ENCODE measurements at places on chromosomes 13 and 19.

GRCh38 chr19:7658219-7658686 lies 10.6 kb upstream of the RETN start:
- no peak for DNase-seq

DNA sequence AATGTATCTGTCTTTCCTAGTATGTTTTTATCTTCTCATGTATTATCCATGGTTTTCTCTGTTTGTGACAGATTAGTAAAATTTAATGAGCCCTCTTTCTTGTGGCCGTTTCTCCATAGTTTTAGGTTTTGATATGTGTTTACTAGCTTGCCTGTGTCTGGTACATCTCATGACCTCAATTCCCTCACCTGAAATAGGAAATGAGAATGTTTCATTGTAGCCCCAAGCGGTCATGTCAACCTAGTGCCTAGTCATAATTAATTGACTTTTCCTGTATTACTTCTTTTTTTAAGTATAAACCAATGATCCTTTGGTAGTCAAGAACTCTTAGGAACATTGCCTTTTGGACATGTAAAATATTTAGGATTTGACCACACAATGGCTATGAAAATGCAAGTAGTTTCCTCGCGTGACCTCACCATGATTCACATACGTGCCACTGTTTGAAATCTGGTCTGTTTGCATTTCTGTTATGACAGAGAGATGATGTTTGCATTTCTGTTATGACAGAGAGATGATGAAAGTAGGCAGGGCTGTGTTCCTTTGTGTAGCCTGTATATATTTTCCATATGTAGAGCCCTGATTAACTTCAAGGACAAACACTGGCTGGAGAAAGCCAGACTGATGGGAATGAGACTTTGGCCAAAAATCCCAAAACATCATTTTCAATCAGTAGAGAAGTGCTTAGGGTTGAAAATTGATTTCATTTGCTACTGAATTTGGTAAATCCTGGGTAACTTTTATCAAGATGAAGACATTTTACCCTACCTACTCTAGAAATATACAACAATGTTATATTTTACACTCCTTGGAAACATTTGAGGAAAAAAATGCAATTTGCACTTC lies 104.8 kb downstream of the TNFRSF19 start:
- DNase-seq: no peak

DNA sequence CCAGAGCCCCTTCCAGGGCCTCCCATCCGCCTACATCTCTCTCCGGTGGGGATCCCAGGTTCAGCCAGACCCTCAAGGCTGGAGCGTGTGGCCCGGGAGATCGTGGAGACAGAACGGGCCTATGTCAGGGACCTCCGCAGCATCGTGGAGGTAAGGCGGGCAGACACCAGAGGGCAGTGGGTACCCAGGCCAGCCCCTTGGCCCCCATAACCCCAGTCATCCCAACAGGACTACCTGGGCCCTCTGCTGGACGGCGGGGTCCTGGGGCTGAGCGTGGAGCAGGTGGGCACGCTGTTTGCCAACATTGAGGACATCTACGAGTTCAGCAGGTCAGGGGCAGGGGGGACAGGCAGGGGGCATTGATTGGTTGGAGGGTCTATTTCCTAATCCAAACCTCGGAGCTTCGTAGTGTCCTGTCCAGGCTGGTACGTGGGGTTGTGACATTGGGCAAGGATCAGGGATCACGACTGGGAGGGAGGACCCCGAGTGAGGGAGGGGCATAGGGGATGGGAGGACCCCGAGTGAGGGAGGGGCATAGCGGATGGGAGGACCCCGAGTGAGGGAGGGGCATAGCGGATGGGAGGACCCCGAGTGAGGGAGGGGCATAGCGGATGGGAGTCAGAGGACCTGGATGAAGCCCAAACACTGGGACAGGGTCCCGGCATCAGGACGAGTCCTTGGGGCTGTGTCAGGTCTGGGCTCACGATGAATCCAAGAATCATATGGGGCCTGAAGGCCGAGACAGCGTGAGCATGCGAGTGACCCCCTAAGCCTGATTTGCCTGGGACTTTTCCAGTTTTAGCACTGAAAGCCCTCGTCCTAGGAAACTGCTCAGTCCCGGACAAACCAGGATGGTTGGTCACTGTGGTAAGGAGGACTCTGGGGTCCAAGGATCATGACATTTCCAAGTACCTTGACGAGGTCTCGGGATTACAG lies 2.9 kb downstream of the PLEKHG2 start:
- no peak for DNase-seq

- no peak for DNase-seq
These were observed 113.7 kb upstream of the OXGR1 start for GRCh38 chr13:97107815-97108529.

GRCh38 chr19:32526895-32527294 lies 54.1 kb upstream of the PDCD5 start:
- no peak for DNase-seq

GRCh38 chr13:72205773-72206172 lies 338.8 kb upstream of the DACH1 start:
- DNase-seq: no peak

- peak; percentile 43 for DNase-seq
These were observed 4.2 kb downstream of the LIPE start for GRCh38 chr19:42422901-42423461.

DNA sequence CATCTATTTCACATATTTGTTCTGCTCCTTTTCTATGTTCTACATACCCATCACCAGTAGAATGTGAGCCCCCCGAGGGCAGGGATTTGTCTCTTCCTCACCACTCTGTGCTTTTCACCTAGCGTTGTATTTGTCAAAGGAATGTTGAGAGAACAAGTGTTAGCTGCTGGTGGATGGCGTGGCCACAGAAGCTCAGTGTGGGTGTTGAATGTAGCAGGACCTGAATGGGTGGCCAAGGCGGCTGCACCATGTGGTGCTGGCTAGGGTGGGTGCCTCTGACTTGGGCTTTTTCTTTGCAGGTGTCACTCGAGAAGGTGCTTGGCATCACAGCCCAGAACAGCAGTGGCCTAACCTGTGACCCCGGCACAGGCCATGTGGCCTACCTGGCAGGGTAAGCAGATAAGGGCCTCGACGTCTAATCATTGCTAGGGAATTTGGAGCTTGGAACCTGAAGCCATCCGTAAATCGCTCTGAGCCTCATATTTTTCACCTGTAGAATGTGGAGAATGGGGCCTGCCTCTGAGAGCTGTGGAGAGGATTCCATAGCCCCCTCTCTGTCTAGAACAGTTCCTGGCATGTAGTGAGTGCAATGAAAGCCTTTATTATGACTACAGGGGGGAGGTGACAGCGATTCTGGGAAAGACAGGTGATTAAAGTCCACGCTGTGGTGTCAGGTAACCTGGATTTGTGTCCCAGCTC lies 3.9 kb downstream of the WDR62 start:
- no peak for DNase-seq

GRCh38 chr13:91166714-91167511 lies 180.6 kb upstream of the MIR17HG start:
- DNase-seq: no peak

DNA sequence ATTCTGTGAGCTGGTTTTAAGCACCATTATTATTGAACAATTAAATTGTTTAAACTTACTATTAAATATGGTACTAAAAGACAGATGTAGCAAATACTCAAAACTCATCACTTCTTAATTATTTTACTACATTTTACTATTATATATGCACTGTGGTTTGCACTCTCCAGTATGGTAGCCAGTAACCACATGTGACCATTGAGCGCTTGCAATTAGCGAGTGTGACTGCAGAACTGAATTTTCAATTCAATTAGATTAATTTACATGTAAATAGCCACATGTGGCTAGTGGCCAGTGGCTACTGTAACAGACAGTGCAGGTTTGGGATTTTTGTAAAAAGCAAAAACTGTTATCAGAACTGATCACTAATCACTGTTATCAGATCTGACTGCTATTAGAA lies 208.2 kb upstream of the SOX21 start:
- no peak for DNase-seq

- no peak for DNase-seq
These were observed 333.9 kb downstream of the MYO16 start for GRCh38 chr13:108963276-108963810.

DNA sequence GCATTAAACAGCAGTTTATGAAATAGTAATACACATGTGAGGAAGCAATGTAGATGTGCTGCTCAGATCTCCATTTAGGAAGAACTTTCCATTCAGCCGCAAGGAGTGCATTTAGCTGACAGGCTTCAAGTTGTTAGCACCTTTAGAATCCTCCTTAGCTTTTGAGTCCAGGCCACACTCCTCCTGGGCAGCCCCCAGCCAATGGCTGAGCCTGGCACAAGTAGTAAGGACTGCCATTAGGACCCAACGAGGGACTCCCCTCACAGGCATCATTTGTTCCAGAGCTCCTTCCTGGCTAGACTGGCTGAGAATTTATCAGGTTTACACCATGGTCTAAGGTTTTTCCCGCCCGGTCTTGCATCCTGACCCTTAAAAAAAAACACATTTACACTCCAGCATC lies 201.4 kb downstream of the DIAPH3 start:
- no peak for DNase-seq

DNA sequence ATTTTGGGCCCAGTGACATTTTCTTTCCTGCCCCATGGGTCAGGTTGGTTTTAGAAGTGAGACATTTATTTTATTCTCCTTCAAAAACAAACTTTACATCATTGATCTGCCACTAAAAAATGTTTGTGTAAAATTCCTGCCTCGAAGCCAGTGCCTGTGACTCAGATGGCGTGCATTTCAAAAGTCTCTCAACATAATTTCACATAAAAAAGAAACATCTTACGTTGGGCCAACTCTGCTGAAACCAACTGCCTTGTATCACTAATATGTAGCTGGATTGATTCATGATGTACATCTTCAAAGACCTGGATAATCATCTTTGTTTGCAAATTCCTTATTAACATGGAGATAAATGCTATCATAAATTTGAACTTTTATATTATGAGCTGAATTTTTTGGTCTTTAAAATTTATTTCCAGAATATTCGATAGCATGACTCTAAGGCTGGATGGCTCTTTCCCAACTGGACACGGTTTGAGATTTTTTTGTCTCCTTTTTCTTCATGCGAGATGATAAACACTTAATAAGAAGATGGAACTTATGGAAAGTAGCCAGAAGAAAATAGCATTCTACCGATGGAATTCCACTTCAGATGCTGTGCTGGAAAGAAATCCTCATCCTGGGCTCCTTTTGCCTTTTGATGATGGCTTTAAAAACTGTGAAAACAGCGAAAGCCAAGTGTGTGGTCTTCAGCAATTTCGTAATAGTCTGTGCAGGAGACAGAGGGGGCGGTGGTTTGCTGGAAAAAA lies 420.5 kb downstream of the FGF9 start:
- DNase-seq: peak; percentile 78

- DNase-seq: peak; percentile 52
These were observed 506.7 kb upstream of the PCDH9 start for GRCh38 chr13:67736646-67737420.

DNA sequence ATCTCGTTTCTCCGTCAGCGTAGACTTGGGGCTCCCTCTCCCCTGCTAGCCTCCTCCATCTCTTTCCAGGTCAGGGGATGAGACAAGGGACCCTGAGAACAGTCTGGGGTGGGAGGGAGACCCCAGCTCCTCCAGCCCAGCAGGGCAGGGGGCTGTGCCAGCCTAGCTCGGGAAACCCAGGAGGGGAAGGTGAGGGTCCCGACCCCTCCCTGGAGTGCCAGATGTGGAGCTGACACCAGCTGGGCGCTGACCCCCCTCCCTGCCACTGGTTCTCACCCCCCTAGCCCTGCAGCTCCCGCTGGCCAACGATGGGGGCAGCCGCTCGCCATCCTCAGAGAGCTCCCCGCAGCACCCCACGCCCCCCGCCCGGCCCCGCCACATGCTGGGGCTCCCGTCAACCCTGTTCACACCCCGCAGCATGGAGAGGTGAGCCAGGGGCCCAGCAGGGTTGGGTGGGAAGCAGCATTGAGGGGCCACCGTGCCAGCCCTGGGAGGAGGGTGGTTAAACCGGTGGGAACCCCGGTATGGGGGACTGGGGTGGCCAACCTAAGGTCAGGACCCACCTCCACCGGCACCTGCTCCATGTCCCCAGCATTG lies 5.1 kb upstream of the TGFBR3L start:
- no peak for DNase-seq

GRCh38 chr13:22765547-22765946 lies 415.2 kb upstream of the SGCG start:
- DNase-seq: no peak

GRCh38 chr13:75365724-75366173 lies 116.2 kb downstream of the TBC1D4 start:
- DNase-seq: no peak

GRCh38 chr13:75250526-75251178 lies 231.3 kb downstream of the TBC1D4 start:
- DNase-seq: peak; percentile 45

GRCh38 chr19:41330481-41330880 lies 20.5 kb downstream of the CCDC97 start:
- no peak for DNase-seq

DNA sequence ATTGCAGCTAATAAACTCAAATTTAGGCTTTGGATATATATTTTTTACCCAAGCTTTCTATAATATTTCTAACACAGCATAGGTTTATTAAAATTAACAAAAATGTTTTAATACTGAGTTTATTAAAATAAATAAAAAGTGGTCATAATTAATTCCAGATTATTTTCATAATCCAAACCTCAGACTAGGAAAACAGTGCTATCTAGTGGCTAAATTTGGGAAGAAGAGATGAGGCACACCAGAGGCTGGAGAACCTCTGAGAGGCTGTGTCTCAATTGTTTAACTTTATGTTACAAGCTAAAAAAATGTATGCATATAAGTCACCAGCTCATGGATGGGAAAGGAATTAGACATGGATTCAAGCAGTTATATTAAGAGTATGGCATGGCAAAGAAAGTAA lies 392.5 kb downstream of the DIAPH3 start:
- DNase-seq: no peak

DNA sequence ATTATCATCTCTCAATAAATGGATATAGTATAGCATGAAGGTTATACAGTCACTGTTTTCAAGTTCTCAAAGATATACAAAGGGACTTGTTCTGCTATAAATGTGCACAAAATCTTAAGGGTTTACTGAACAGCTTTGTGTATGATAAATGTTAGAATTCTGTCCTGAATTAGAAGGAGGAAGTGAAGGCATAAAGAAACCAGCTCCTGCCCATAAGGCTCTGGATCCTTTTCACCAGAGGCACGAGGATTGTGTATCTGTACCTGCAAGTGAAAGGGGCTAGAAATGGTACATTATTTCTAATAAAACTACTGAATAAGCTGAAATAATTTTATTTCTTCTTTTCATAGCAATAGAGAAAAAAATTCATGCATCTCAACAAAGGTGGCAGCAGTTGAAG lies 32.4 kb downstream of the PHF11 start:
- DNase-seq: no peak

- DNase-seq: no peak
These were observed 11.2 kb upstream of the RAB20 start for GRCh38 chr13:110572778-110573118.

GRCh38 chr13:101554420-101555125 lies 102.1 kb downstream of the ITGBL1 start:
- DNase-seq: no peak

DNA sequence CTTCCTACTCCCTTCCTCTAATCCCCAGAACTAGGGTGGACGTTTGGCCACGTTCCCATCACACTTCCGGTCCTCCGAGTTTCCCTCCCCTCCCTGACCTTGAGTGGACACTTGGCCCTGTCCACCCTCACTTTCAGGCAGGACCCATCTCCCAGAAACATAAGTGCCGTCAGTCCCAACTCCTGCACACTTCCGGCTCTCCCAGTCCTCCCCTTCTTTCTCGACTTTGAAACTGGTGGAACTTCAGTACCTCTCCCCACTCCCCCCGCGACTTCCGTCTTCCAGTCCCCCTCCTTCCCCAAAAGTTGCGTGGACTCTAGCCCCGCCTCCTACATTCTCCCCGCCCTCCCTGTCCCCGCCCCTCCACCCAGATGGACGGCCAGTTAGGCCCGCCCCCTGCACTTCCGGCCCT lies 278 bp upstream of the ZNF274 start:
- no peak for DNase-seq

GRCh38 chr19:30743011-30743410 lies 370.8 kb downstream of the ZNF536 start:
- DNase-seq: no peak

Measured in muscle of arm (tissue), 14 donors.